Posterior vena cava (tissue), 2 donors: ENCODE measurements at places on chromosomes 7 and 10. TPM values are rescaled to one million over a fixed set of nuclear protein-coding genes. Genes with fewer than 3 reads are reported as not detected.

- DNase-seq, result no peak
Measured at GRCh38 chr7:75943864-75944263, 28.9 kb downstream of the POR start.

GRCh38 chr7:101772508-101773211, 44.8 kb upstream of the CUX1 start:
- no peak for DNase-seq

DNA sequence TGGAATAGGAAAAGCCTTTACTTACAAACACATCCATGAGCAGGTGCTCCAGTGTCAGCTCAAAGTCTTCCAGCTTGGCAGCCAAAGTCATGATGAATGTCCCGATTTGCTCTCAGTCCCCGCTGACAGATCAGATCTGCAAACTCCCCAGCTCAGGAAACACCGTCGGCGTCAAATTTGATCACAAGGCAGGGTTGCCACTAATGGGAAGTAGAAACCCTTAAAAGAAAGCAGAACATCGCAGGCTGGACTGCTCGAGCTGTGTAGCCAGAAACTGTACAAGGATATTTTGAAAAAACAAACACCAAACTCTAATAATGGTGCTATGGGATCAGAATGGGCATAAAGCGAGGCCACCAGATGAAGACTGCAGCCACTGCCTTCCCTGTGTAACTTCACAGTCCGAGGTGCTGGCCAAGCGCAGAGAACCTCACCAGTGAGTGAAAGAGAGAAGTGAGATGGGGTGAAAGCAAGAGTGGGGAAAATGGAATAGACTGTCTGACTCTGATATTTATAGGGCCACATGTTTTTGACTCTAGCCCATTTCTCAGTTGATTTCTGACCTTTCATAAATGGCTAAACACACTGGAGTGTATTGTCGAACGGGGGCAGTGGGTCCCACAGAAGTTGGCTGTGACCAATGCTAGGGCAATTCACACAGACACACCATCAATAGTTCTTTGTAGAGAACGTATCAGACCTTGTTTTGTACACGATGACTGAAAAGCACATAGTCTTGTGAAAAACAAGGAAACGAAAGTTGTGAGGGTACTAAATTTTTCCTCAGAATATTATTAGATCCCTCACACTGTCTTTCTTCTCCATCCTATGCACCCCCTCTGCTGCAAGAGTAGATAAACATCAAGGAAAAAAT, 306.2 kb downstream of the FRMD4A start:
- no peak for DNase-seq

GRCh38 chr7:137825489-137825888, 21.3 kb downstream of the DGKI start:
- no peak for DNase-seq

DNA sequence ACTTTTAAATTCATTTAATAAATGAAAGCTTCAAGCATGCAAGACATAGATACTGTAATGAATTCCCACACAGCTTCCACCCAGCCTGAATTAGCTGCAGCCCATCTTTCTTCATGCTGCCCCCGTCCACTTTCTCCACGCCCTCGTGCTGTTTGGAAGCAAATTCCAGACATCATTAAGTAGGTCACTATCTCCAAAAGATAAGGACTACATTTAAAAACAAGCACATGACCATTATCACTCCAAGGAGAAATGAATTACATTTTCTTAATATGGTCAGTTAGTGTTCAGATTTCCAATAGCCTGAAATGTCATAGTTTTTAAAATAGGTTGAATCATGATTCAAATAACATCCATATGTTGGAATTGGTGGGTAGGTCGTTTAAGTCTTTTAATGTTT, 24.3 kb downstream of the LMTK2 start:
- no peak for DNase-seq

DNA sequence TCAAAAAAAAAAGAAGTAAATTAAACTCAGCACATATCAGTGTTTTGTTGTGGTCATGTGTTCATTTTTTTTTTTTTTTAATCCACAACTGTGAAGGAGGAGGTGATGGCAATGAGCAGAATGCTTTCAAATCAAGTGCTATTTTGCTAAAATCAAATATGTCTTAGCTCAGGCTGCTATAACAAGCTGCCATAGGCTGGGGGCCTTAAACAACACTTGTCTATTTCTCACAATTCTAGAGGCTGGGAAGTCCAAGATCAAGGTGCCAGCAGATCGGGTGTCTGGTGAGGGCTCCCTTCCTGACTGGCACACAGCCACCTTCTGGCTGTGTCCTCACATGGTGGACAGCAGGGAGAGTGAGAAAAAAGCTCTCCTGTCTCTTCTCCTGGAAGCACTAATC, 203.9 kb downstream of the FAM107B start:
- no peak for DNase-seq

DNA sequence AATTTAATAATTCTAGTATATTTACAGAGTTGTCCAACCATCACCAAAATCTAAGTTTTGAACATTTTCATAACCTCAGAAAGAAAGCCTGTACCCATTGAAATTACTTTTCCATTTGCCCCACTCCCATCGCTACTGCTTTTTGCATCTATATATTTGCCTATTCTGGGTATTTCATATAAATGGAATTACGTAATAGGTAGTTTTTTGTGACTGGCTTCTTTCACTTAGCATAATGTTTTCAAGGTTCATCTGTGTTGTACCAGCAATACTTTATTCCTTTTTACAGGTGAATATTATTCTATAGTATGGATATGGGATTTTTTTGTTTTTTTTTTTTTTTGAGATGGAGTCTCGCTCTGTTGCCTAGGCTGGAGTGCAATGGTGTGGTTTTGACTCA, 22.6 kb downstream of the KIF11 start:
- no peak for DNase-seq

DNA sequence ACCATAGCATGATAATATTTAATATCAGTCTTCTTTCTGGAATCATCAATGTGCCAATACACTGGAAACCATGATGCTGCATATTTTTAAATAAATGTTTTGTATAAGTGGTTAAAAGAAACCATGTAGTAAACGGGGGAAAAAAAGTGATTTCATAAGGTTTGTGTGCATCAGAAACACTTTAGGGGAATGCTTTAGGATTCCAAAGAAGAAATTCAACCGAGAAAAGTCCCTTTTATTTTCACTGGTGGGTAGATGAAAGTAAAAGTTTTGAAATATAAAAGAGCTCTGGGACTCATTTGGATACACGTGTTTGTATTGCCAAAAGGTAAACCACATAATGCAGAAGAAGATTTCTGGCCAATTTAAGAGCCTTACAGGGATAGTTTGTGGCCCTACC, 11.9 kb upstream of the MACC1 start:
- DNase-seq, result no peak

DNA sequence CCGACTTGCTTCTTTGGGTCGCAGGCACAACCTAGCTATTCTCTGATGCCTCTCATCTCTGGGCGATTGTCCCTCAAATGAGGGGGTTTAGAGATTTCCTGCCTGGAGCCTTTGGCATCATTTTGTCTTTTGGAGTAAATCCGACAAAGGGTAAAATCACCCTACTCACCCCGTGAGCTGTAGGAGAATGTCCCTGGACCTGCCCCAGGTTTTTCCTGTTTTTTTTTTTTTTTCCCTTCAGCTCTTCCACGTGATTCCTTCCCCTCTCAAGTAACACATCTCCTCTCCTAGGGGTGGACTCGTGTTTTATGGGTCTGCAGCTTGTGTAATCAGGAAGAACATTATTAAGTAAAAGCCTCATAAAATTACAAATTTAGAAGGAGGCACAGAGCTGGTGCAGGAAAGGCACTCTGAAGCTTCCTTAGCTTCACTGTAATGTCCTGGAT, 128.4 kb upstream of the ZNF746 start:
- DNase-seq, result no peak

- peak; percentile 85 for DNase-seq
Measured at GRCh38 chr7:151520419-151521261, 945 bp upstream of the RHEB start.

TMEM213 gene
- not detected for total RNA-seq

DCLRE1A gene
- 5.5 TPM for total RNA-seq

OR2A5 gene
- not detected for total RNA-seq

ADRB1 gene
- 0.14 TPM for total RNA-seq

TRIL gene
- total RNA-seq, result 4.6 TPM

SDHAF3 gene
- total RNA-seq, result 12.7 TPM

KIF5B gene
- 171 TPM for total RNA-seq
